ENCODE measurements at places on chromosomes 2 and 18.

- DNase-seq: no peak
Observed at GRCh38 chr2:217710211-217710765, 292.5 kb downstream of the TNS1 start.

GRCh38 chr2:74927621-74928020, 30.8 kb upstream of the POLE4 start:
- DNase-seq: no peak

DNA sequence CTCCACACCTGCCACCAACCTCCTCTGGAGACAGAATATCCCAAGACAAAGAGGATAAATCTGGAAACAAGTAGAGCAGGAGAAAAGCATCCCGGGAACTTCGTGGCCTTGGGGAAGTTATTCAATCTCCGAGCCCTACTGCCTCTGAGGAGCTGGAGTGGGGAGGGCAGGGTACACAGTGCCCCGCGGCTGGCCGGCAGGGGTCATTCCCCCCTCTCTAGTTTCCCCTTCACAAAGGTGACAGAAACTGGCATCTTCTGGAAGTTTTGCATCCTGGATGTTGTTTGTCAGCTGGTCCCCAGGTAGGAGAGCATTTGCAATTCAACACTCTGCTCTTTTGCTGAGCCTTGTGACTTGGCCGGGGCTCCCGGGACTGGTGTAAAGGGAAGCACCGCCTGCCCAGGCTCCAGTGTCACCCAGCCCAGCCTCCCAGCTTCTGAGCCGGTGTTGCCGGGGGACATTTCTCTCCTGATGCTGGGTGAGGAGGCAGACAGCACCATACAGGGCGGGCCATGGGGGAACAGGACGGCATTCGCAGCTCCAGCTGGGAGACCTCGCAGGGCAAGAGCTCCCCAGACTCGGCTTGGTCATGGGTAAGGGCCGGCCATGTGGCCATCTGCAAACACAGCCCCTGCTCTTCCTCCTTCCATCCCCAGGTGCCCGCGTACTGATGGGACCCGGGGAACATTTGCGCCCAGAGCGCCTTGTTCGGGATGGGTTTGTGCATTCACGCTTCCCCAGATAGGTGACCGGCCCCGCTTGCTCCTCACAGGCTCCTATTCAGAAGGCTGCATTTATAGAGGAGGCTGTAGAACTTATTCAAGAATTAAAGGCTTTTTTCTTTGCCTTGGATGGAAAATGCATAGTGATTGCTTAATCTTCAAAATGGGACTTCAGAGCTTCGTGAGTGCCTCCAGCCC, 7.4 kb upstream of the NTSR2 start:
- DNase-seq: no peak

GRCh38 chr2:127169066-127169660, 50.9 kb downstream of the CYP27C1 start:
- no peak for DNase-seq

DNA sequence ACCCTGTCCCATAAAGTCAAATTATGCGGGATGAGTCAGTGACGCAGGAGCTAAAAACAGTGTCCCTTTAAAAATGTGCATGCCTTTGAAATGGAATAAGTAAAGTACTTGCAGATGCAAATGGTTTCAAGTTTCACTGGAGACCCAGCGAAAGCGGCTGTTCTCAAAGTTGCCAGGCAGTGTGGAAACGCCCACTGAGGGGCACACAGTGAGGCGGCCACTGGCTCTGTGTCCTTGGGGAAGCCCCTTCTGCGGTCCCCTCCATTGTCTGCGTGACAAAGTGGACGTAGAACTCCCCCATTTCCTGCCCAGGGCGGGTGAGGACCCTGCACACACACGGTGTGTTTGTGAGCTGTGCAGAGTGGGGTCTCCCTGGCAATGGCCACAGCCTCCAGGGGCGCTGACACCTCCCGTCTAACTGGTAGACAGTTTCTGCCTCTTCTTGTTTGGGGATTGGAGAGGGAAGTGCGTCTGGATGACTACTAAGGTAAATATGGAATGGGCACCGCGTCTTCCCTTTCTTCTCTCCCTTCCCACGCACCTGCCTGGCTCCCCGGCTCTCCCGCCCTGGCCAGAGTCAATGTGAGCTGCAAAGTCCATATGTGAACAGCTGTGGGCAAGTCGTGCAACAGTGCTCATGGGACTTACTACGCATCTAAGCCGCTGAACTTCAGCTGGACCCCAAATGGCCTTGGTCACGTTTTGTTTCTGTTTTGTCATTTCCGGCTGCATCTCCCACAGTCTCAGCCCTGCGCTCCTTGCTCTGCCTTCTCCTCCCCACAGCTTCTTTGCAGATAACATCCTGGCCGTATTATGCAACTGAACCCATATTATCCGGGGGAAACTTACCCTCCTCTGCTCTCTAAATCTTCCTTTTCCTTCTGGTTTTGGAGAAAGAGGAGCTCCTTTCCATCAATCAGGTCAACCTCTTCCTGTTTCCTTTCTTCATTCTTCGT, 33.7 kb upstream of the ZNF516 start:
- no peak for DNase-seq

- no peak for DNase-seq
Observed at GRCh38 chr2:186456941-186457340, 29.1 kb upstream of the ZC3H15 start.

GRCh38 chr2:201638326-201638725, 5.0 kb downstream of the TMEM237 start:
- DNase-seq: no peak

DNA sequence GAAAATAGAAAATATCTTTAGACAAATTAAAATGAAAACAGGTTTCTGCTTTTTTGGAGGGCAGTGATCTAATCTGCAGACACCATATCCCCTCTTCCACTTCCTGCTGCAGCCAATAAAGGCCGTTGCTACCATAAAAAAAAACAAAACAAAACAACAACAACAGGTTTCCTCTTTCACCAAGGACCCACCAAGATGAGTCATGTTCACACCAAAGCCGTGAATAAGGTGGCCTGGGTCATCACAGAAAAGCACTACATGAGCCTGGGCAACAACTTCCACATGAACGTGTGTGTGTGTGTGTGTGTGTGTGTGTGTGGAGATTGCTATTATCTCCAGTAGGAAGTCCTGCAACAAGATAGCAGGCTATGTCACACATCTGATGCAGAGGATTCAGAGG, 24.8 kb upstream of the TFCP2L1 start:
- DNase-seq: no peak

GRCh38 chr2:186058614-186059013, 320.0 kb downstream of the FSIP2 start:
- no peak for DNase-seq

GRCh38 chr18:13216092-13216582, 2.4 kb upstream of the LDLRAD4 start:
- peak; percentile 13 for DNase-seq

DNA sequence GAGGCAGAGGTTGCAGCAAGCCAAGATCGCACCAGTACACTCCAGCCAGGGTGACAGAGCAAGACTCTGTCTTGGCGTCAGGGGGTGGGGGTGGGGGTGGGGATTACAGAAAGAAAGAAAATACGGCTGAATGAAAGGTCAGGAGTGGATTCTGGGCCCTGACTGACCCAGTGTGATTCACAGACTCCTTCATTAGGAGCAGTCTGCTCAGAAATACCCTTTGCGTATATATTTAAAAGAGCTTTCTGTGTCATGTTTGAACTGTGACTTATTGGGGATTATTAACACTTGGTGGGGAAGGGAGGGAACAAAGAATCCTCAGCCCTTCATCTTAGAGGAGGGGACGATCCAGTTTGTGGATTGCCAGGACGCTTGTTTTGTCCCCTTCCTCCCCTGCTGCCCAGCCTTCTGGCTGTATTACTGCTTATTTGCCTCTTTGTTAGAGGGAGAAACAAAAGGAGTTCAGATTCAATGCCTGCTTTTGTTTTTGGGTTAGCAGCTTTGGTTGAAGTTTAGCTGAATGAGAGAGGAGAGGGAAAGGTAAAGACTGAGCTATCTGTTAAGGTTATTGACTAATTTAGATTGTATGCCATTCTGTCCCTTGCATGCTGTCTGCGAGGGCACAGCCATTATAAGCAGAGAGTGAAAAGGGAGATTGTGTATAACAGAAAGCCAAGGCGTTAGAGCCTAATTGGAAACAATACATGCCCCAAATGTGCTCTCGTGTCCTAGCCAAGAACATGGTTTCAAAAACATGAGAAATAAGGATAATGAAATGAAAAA, 118.3 kb downstream of the FMNL2 start:
- DNase-seq: no peak

DNA sequence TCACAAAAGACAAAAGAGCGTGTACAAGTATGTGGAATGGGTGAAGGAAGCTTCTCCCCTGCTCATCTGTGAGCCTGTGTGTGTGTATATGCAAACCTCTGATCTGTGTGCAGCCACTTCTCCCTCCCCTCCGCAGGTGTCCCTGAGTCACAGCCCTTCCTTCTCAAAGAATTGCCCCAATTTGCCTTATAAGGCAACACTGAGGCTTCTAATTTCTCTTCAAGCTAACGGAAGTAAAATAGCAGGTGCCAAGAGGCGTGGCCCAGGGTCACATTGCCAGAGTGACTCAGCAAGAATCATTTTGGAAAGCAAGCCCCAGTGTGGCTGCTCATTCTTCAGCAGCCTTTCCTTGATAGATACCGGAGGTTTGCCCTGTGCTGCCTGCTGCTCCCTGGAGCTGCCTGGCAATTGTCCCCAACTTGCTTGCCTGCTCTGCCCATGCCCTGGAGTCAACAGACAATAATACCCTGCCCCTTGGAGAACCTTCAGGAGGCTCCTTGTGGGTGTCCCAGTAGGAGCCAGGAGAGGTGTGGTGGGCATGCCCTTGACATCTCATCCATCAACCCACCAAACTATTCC, 37.3 kb upstream of the BMP10 start:
- peak; percentile 81 for DNase-seq

GRCh38 chr2:159973325-159973724, 89.1 kb downstream of the PLA2R1 start:
- no peak for DNase-seq

DNA sequence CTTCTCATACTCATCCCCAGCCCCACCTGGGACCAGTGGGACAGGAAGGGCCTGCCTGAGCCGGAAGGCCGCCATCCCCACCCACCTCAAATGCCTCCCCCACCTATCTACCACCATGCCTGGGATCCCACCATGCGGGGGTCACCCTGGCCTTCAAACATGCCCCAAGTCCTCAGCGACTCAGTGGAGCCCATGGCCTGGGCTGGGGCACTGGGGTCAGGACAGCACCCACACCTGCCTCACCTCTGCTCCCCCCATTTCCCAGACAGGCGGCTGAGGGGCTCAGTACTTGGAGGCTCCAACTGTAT, 7.6 kb downstream of the INHBB start:
- no peak for DNase-seq

DNA sequence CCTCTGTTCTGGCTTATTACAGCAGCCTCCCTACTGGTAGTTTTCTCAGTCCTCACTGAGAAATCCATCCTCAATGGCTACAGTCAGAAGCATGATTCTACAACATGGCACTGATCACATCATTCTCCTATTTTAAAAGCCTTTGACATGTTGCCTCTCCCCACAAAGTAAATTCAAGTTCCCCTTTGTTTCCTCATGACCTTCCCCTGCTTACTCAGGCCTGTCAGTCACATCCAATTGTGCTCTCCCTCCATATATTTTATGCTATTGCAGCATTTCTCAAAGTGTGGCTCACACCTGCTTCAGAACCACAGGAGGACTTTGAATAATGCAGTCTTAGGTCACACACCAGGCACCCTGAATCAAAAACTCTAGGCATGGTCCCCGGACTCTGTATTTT, 124.6 kb downstream of the SPOPL start:
- DNase-seq: no peak

DNA sequence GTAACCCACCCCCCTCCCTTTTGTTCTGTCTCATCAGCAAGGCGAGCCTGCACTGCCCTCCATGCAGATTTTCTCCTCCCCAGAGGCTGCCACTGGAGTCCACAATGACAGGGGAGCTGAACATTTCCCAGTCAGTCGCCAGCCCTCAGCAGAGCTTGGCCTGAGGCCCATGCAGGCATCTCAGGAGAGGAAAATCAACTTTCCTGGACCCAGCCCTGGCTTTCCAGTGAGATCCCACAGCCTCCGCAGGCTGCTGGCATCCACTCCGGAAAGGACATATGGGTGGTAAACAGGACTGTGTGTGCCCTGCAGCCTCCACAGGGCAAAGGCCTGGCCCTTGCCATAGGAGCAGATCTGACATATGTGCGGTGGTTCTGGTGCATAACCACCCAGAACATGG, 253.8 kb downstream of the TNS1 start:
- DNase-seq: no peak
